AG09309 (cell line): ENCODE measurements at places on chromosomes 1 and 21.
A peak's percentile ranks its signal among the peaks of the same experiment; 100 is the strongest.

DNA sequence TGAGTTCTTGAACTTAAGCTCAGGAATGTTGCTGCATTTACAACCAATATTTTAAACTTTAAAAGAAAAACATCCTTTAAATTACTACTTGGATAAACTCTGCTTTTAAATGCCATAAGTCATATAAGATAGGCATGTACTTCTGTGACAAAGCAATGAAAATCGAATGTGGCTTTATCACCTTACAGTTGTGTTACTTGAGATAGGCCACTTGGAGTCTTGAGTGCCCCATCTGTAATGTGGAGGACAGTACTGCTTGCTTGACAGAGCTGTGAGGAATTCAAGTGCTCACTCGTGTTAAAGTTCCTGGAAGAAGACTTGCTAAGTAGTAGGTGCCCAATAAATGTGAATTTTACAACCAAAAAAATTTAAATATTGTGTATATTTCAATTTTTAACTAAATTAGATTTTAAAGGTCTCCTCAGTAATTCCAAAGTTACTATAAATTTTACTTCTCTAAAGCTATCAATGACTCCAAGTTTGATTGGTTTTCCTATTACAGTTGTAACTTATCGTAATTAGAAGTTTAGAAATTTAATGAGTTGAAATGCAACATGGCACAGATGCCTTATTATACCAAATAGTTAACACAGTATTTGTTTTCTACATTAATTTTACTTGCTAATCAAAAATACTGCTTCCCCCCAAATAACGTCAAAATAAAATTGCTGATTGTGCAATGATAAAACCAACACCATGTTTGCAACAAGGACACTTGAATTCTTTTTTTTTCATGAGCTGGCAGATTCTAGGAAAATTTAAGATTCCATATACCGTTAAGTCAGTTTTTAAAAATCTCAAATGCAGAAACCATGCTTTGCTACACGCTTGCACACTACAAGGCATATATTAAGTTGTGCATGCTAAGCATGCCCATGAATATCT lies 21.8 kb downstream of the PSMB2 start:
- no peak for DNase-seq

DNA sequence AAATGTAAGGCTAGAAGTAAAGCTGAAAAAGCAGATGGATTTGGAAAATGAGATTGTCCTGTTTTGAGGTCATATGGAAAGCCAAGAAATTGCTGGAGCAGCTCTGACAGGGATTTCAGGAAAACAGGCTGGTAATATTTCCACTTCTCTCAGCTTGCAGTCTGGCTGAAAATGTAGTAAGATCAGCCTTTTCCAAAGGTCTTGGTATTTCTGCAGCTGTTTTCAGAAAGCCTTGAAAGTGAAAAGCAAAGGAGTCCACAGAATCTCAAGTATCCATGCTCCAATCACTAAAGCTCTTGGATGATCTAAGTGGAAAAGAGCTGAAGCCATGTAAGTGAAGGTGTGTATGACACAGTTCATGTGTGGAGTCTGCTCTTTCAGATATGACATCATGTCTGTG lies 41.6 kb upstream of the APOBEC4 start:
- DNase-seq = no peak

GRCh38 chr1:63971557-63971956 lies 197.7 kb downstream of the ROR1 start:
- no peak for DNase-seq

DNA sequence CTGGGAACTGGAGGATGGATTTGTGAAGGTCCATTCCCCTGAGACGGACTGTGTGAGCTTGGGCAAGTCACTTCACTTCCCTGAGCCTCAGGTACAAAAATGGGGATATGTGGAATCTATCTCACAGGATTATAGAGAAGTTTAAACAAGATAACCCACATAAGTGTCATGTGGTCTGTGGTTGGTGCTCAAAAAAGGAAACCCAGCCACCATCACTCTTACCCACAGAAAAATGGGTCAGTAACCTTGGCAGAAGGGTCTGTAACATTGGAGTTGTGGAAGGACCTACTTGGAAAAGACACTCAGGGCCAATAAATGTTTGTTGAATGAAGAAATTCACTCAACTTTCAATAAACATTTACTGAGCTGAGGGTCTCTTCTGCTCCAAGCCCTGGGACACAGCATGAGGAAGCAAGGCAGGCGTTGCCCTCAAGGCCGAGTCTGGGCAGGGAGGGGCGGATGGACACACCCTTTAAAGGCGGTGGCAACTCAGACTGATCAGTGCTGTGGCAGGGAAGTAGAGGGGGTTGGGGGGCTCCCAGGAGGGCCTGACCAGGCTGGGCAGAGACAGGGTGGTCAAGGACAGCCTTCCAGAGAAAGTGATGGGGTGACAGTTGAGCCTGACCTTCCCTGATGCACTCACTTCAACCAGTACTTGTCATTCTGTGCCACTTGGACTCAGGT lies 66.7 kb upstream of the ACOT11 start:
- no peak for DNase-seq

DNA sequence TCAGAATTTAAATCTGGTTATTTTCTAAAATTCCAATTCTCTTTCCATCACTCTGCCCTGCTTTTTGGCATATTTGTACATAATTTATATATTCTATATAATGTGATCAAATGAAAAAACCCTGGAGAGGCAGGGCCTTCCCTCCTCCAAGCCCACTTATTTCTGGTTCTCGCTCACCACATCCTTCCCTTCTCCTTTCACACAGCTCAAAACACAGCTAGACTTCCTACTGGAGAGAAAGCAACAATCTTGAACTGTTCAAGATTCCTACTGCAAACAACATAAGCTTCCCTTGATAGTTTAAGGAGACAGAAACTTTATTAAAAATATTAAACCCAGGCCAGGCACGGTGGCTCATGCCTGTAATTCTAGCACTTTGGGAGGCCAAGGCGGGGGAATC lies 7.6 kb upstream of the AIM2 start:
- DNase-seq = no peak

GRCh38 chr1:213523781-213524398 lies 463.9 kb upstream of the PROX1 start:
- DNase-seq = no peak

DNA sequence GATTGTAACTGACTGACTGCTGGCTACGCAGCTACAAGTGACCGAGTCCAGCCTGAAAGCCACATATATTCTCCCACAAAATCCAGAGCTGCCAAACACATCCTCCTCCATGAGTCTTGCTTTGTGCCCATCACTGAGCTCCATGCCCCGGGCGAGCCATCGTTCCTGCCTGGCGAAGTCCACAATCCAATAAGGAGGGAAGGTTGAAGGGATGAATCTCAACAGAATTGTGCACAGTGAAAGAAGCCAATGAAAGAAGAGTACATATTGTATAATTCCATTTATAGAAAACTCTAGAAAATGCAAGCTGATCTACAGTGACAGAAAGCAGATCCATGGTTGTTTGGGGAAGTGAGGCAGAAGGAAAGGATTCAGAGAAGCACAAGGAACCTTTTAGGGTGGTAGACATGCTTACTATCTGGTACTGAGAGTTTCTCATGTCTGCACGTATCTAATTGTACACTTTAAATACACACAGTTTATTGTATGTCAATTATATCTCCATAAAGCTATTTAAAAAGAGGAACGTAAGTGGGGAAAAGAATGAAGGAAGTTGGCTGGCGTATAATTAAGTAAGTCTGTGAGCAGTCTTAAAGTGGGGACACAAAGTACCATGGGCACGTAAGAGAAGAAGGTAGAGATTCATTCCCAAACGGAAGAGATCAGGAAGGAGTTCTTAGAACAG lies 115.9 kb upstream of the JUN start:
- DNase-seq = no peak

DNA sequence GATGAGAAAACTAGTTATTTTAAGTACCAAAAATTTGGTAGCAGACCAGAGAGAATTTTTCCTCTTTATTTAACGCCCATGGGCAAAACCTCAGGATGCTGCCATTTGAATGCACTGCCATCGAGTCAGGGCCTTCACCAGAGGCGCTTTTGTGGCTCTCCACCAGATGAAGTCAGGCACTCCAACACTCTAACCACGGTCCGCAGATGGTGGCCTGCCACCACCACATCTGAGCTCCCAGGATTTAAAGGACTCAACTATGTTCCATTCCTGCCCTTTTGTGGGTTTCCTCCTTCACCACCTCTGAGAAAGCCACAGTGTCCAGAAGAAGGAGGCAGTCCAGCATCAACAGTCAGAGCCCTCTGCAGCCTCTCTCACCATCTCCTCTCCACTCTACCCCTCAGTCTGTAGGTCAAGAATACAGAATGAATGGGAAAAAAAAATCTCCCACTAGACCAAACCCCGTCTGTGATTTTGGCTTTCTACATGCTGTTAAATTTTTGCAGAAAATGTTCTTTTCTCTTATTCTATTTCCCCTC lies 647.4 kb downstream of the USP25 start:
- no peak for DNase-seq

DNA sequence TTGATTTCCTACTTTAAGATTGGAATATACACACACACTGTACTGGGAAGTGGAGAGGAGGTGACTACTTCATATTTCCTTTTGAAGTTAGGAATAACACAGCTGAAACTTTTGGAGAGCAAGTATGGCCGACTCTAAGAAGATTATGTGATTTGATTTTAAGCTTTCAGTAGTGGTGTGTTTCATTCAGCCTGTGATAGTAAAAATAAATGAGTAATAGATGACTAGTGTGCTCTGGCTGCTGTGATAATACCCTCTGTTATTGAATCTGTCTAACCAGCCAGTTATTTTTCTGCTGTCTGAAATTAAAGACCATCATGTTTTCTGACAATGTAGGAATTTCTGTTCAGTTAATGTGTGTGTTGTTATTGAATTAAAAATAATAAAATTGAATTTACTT lies 48.3 kb downstream of the CTTNBP2NL start:
- no peak for DNase-seq

DNA sequence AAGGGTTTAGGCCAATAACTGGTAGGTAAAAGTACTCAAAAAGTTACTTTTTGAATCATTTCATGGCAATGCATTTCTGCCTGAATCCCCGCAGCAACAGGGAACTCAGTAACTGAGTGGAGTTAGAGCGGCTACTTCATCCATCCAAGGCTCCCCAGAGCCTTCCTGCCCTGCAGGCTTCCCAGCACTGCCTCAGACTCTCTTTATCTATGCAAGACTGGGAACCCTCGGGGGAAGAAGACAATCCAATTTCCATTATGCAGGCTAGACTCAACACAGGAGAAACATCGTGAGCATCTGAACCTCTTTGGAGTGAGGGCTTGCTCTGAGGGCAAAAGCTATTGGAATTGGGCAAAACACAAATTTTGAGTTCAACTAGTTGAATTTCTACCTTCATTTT lies 23.1 kb downstream of the ZMYND12 start:
- no peak for DNase-seq

DNA sequence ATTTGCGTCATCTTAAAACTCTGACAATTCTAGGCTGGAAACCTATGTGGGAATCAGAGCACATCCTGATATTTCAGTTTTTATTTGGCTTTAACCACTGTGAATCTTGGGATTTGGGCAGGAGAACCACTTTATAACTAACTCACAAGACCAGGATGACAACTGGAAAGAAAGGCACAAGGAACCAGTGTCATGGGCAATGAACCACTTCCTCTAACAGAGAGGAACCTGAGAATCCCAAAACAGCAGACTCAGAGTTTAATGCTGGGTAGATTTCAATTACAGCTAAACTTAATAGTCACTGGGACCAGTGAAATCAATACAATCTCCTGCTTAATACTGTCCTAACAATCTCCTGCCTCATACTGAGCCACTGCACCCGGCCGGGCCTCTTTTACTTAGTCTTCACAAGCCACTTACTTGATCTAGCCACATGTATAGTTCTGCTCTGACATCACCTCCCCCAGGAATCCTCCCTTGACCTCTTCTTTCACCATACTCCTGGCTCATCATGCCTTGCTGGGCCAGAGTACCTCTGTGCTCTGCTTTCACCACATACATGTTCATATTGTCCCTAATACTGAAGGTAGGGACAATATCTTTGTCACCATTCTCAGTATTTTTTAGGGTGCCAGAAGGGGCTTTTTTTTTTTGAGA lies 20.2 kb upstream of the SLFNL1 start:
- no peak for DNase-seq

GRCh38 chr1:165259236-165259635 lies 97.3 kb downstream of the LMX1A start:
- DNase-seq = no peak

DNA sequence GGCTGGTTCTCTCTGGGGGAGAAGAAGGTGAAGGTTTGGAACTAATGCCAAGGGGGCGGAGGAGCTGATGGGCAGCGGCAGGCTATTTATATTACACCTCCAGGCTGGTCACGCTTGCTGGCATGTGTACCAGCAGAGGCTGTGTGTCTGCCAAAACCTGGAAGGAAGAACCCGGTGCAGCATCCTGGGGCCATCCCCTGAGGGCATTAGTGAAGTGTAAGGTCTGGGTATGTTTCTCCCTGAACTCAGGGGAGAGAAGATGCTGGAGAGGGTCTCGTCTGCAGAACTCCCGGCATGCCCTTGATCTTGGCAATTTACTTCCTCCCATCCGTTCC lies 5.3 kb downstream of the DISP3 start:
- DNase-seq = no peak

- no peak for DNase-seq
Measured at GRCh38 chr1:30318864-30319718, 404.3 kb downstream of the MATN1 start.

- peak; percentile 85 for DNase-seq
Measured at GRCh38 chr1:66563094-66563800, 29.3 kb downstream of the SGIP1 start.

DNA sequence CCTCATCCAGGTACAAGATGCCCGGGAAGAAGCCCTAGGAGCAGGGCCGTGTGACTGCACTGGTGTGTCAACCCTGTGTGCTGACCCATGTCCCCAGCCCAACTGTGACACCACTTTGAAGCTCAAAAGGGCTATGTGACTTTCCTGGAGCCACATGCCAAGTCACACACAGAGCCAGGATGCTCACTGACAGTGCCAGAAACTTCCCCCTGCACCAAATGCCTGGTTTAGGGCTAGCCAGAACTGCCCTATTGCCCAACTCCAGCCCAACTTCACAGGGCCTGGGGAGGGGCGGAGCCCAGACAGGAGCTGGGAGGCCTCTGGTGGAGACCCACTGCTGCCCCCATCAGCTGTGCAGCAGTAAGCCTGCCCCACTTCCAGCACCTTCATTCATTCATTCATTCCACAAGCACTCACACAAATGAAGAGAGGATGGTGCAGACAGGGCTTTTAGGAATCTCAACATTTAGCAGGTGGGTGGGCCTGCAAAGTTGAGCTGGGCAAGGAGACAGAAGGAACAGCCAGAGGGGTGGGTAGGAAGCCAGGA lies 36.7 kb downstream of the KCNQ4 start:
- no peak for DNase-seq

GRCh38 chr21:35400233-35400939 lies 351.3 kb upstream of the RUNX1 start:
- DNase-seq = no peak
